Natural killer cell (primary cell): ENCODE measurements at places on chromosomes 7 and 10.

DNA sequence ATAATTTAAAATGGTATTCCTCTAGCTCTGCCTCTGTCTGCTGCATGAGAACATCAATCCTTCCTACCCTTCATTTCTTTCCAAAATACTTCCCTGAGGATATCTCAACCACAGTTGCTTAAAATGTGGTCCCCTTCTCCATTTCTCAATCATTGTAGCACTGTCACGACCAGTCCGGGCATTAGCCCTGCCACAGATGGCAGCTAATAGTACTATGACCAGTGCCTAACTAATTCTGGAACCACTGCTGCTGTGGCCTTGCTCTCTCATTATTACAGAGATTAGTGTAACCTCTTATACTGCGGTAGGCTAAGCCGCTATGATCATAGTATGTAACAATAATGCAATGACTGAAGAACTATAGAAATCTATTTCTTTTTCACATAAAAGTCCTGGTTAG lies 66.0 kb downstream of the REEP3 start:
- DNase-seq: no peak
- no peaks in the 10 kb centered on the region for H3K27me3 ChIP-seq
- H3K4me3 ChIP-seq: no peak overlapping the region
- H3K27ac ChIP-seq: no peak overlapping the region
- no peaks in the 10 kb centered on the region for H3K4me1 ChIP-seq

GRCh38 chr7:157483971-157484410 lies 147.2 kb downstream of the DNAJB6 start:
- no peak overlapping the region for H3K4me3 ChIP-seq
- no peaks in the 10 kb centered on the region for H3K27me3 ChIP-seq
- H3K27ac ChIP-seq: no peak overlapping the region
- H3K36me3 ChIP-seq: no peaks in the 10 kb centered on the region
- no peak for DNase-seq

DNA sequence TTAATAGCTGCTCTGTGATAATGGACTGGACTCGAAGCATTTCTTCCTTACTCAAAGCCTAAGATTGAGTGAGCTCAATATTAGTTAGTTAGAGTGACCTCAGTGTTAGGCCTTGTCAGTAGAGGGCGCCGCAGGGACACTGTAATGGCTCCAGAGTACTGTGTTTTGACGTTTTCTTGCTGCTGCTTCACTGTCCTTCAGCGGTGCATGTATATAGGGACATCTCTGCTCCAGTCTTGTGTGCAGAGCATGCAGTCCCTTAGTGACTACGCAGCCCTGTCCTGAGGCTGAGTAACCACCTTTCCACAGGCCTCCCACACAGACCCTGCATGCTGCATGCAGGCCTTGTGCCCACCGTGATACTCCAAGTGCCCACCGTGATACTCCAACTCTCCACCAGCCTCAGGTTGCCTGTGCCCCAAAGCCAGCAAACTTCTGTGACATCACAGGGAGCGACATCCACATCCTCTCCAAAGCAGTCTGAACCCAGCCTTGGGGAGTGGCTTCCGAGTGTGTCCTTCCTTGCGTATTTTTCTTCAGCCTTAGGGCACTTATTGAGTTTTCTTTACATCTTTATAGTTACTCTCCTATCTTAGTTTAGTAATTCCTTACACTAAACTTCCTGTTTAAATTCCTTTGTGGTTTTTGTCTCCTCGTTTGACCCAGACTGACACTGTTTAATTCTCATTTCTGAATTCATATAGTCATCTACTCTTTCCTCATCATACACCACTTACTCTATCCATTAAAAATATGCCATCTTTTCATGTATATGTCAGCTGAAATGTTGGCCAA lies 118.2 kb downstream of the JAZF1 start:
- H3K27me3 ChIP-seq: no peaks in the 10 kb centered on the region
- H3K27ac ChIP-seq: no peak overlapping the region
- no peaks in the 10 kb centered on the region for H3K36me3 ChIP-seq
- H3K4me3 ChIP-seq: no peak overlapping the region
- peak; percentile 49 for DNase-seq

GRCh38 chr7:108973075-108973474 lies 403.4 kb downstream of the DNAJB9 start:
- no peak for DNase-seq
- no peak overlapping the region for H3K27ac ChIP-seq
- H3K4me3 ChIP-seq: no peak overlapping the region
- no peaks in the 10 kb centered on the region for H3K27me3 ChIP-seq

GRCh38 chr7:158945519-158945918 lies 89.2 kb downstream of the DYNC2I1 start:
- no peaks in the 10 kb centered on the region for H3K27me3 ChIP-seq
- no peaks in the 10 kb centered on the region for H3K4me1 ChIP-seq
- no peak overlapping the region for H3K4me3 ChIP-seq
- DNase-seq: no peak
- peaks cover 15% of the 10 kb centered on the region for H3K36me3 ChIP-seq
